ENCODE measurements at places on chromosomes 16 and 17. TPM values are rescaled to one million over a fixed set of nuclear protein-coding genes. Genes with fewer than 3 reads are reported as not detected.

- peak overlapping the region; percentile 95 for H3K4me3 ChIP-seq
- H3K27ac ChIP-seq = peak overlapping the region; percentile 87
- no peaks in the 10 kb centered on the region for H3K27me3 ChIP-seq
- peaks cover 37% of the 10 kb centered on the region for H3K36me3 ChIP-seq
These were observed 725 bp upstream of the CASC3 start for GRCh38 chr17:40139566-40140058.

DNA sequence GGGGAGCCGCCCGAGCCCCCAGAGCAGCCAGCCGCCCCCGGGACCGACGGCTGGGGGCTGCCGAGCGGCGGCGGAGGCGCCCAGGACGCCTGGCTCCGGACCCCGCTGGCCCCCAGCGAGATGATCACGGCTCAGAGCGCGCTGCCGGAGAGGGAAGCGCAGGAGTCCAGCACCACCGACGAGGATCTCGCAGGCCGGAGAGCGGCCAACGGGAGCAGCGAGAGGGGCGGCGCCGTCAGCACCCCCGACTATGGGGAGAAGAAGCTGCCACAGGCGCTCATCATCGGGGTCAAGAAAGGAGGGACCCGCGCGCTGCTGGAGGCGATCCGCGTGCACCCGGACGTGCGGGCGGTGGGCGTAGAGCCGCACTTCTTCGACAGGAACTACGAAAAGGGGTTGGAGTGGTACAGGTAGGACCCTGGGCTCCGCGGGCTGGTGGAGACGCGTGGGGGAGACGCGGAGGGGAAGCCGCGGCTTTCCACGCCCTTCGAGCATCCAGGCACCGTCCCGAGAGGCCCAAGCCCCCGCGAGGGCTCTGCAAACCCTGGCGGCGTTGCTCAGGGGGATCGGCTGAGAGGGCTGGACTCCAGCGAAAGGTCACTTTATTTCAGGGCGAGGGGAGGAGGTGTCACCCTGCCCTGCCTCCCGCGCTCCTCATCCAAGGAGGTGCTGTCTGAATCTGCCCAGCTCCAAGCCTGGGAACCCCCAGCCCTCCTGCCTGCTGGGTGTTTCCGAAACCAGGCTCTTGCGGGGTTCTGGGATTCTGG, 1.2 kb downstream of the HS3ST4 start:
- H3K27ac ChIP-seq = no peak overlapping the region
- peaks cover 2% of the 10 kb centered on the region for H3K4me1 ChIP-seq
- H3K4me3 ChIP-seq = peak overlapping the region; percentile 84
- H3K36me3 ChIP-seq = no peaks in the 10 kb centered on the region
- DNase-seq = peak; percentile 55

- no peak for DNase-seq
- peak overlapping the region; percentile 57 for H3K4me3 ChIP-seq
- no peaks in the 10 kb centered on the region for H3K27me3 ChIP-seq
- peaks cover 8% of the 10 kb centered on the region for H3K4me1 ChIP-seq
These were observed 247.4 kb downstream of the PRKCA start for GRCh38 chr17:66549731-66550207.

- H3K4me3 ChIP-seq = no peak overlapping the region
- H3K27ac ChIP-seq = no peak overlapping the region
- DNase-seq = no peak
- no peaks in the 10 kb centered on the region for H3K27me3 ChIP-seq
- H3K4me1 ChIP-seq = no peaks in the 10 kb centered on the region
These were observed 32.3 kb upstream of the PVALEF start for GRCh38 chr17:81132770-81133723.

GRCh38 chr16:78455861-78456260, 356.4 kb downstream of the WWOX start:
- no peaks in the 10 kb centered on the region for H3K36me3 ChIP-seq
- no peaks in the 10 kb centered on the region for H3K4me1 ChIP-seq
- H3K27me3 ChIP-seq = no peaks in the 10 kb centered on the region
- no peak overlapping the region for H3K4me3 ChIP-seq
- DNase-seq = no peak

The ADAMTS18 gene
- 0.07 TPM for total RNA-seq

- H3K27ac ChIP-seq = no peak overlapping the region
- H3K36me3 ChIP-seq = no peaks in the 10 kb centered on the region
- no peaks in the 10 kb centered on the region for H3K27me3 ChIP-seq
- no peaks in the 10 kb centered on the region for H3K4me1 ChIP-seq
- peak; percentile 93 for DNase-seq
These were observed 14.0 kb downstream of the UBALD2 start for GRCh38 chr17:76278952-76279741.

Data from H9 (cell line).